ENCODE measurements at places on chromosomes 3 and 15. TPM values are rescaled to one million over a fixed set of nuclear protein-coding genes. Genes with fewer than 3 reads are reported as not detected.

Gene TYRO3
- total RNA-seq = 0.29 TPM

Gene HCLS1
- 280 TPM for total RNA-seq

DNA sequence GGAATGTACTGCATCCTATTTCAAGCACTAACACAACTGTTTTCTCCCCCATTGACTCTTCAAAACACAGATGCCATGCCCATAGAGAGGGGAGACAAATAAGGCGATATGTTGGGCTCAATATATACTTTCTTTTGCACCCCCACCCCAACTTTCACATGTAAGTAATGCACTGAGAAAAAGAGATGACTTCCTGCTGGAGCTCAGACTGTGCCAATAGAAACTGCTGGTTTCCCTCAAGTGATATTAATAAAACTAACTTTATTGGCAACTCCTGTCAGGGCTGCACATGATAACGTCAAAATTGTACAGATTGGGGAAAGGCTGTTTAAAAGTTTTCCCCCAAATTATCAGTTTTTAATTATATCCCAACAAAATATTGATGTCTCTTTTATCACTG, 163.0 kb downstream of the TNIK start:
- no peak for DNase-seq

DNA sequence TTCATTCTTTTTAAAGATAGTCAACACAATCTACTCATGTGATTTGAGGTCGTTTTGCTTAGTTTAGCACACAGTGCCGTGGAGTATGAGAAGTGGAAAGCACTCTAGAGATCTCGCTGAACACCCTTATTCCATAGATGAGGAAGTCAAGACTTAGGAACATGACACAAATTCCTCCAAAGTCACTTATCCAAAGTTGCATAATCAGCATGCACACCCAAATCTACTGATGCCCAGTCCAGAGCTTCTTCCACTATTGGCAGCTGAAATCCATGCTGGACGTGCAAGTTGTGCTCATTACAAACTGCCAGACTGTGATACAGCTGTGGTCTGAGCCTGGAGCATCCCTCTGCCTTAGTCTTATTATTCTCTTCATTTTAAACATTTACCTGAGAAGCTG, 83.5 kb upstream of the ZNF280D start:
- DNase-seq = no peak

- no peak for DNase-seq
Measured at GRCh38 chr15:41792000-41792637, 17.8 kb downstream of the MAPKBP1 start.

DNA sequence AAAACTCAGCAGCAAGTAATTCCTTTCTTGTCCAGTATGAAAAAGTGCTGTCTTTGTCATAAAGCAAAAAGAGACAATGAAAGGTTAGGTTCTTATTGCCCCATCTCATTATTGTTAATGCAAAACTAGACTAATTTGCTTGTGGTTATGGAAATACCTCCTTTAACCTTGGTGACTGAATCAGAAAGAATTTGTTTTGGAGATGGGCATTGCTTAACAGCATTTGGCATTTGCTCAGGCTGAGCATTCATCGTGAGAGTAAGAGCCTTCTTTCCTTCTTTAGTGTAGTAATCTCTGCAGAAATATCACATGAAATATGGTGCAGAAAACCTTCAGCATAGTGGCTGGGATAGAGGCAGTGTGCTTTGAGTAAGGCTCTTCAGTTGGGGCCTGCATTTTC, 103.1 kb downstream of the CNTN6 start:
- DNase-seq = no peak

Gene ANKRD34C
- not detected for total RNA-seq

DNA sequence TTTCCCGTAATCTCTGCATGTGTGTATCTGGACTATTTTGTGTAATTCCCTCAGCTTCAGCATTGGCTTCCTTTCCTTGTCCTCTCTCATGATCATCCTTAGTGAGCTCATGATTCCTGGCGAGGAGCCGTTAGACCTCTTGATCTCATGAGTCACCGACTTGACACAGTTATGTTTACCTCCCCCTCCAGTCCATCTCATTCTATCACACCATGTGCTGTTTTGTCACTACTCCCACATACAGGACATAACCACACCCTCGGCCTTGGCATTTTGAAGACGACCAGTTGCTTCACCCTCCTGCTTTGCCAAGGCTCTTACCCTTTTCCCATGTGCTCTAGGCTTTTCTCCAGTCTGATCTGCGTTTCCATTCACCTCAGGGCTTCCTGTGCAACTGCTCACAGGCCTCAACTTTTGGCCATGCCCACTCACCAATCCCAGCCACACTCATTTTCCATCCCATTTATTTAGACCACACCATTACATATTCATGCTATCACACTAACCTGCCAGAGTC, 41.5 kb downstream of the CP start:
- no peak for DNase-seq

- no peak for DNase-seq
Measured at GRCh38 chr3:186785495-186786018, 2.2 kb downstream of the EIF4A2 start.

- DNase-seq = no peak
Measured at GRCh38 chr3:194277786-194278130, 73.4 kb downstream of the CPN2 start.

DNA sequence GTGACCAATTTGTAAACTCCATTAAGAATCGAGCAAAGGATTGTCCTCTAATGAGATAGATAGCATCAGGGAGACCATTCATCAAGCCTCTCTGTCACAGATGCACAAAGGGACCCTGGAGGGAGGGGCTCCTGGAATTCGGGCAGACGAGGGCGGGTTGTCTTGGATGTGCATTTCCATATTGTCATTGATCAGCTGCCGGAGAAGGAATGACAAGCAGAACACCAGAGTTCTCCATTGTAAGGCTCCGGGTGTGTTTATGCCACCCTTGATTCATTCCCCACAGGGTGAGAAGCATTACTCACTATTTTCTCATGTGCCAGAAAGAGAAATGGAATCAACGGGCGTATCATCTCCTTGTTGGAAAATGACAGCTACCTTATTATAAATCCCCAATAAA, 167.5 kb downstream of the EBLN2 start:
- DNase-seq = no peak

- peak; percentile 91 for DNase-seq
Measured at GRCh38 chr15:31365655-31366127, 39.1 kb downstream of the KLF13 start.

DNA sequence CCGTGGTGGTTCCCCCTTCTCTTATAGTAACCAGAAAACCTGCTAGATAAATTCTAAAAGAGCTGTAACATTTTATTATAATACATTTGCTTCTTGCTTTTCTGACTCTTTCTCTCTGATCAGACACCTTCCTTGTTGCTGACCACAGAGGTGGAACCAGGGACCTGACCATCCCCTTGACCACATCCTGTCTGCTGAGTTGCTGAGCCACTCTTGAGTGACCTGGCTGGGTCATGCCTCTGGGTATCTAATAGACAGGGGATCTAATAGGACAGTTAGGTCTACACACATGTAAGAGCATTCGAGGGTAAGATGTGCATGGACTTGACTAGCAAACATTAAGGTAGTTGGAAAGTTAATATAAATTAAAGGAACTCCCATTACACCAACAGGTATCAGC, 22.8 kb upstream of the TRIM59 start:
- DNase-seq = no peak

- no peak for DNase-seq
Measured at GRCh38 chr3:45922950-45923590, 20.2 kb upstream of the CXCR6 start.

DNA sequence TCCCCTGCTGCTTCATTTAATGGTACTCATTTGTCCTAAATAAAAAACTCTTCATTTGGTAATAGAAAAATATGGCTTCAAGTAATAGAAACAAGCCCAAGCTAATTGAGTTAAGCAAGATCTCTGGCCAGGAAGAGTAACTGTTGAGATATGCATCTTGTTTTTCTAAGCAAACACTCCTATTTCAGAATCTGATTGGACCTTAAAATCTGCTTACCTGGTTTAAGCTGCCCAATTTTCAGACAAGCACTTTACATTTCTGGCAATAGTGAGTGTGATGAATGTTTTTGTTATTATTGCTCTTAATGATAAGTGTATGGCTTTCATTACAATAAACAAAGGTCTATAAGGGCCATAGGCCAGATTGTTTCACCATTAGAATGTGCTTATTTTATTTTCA, 86.2 kb downstream of the CMSS1 start:
- no peak for DNase-seq

DNA sequence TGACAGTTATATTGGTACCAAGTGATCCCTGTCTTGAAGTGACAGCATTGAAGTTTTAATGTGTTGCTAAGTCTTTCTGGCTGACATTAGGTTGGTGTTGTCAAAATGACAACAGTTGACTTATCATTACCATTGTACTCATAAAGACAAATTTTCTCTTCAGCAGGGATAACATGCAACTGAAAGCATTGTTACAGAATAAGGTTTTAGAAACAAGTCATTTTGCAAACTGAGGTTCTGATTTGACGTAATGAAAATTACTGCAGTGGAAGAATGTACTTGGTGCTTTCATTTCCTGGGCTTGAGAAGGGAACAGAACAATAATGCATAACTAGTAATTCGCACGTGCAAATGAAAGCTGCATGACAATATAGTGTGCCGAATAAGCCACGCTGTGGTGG, 75.1 kb downstream of the MOBP start:
- no peak for DNase-seq

DNA sequence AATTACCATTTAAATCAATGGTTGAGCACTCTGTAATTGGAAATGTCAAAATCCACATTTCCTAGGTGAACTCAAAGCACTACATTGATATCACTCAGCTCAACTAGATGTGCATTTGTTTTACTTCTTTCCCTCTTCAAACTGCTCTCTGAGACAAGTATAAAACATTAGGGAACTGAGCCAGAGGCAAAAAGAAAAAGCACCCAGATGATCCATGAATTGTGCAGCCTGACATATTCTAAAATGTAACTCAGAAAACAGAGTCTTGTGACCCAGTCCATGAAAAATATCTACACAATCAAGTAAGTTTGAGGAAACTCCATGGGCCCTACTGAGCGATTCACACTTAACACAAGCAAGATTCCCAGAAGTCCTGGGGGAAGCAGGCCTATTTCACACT, 9.8 kb downstream of the SRGAP3 start:
- DNase-seq = no peak

Gene PDCD7
- 34.9 TPM for total RNA-seq

DNA sequence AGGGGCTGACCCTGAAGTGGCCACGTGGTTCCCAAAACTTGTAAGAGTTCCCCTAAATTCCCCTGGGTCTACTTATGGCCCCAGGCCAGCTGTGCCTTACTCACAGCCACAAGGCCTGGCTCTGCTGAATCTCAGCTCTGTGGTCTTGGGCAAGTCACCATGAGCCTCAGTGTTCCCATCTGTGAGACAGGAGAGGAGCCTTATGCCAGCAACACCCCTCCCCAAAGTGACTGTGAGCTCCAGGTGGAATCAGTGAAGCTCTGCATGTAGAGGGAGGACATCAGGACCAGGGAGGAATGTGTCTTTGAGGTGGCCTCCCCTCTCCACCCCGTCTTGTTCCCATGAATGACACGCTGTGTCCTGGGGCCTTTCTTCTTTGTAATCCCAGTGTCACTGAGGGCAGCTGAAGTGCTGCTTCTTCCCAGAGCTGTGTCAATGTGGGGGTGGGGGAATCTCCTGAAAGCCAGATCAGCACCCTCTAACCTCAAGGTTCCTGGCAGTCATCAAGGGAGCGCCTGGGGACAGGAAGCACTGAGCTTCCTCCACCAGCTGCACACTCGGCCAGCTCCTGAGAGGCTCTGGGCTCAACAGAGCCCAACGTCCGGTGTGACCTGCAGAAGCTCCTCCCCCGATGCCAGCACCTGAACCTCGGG, 258.9 kb downstream of the UACA start:
- DNase-seq = no peak

Gene RHCG
- not detected for total RNA-seq

DNA sequence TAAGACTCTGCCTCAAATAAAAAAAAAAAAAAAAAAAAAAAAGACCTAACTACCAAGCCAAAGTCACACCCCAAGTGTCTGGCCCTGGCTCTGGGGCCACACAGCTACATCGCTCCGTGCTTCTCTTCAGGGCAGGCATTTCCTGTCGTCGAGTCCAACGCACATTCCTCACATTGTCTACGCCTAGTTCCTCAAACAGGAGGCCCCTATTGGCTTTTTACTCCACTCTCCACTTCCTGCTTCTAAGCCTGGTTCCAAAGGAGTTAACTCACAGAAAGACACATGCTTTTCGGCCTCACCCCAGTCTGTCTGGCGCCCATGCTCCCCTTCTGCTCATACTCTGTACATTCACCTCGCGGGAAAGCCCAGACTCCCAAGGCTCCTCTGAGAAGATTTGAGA, 28.8 kb downstream of the KNG1 start:
- peak; percentile 26 for DNase-seq

Gene LYZL4
- not detected for total RNA-seq

Gene PPM1L
- total RNA-seq = 3.8 TPM

Gene MITF
- total RNA-seq = not detected

Gene AQR
- total RNA-seq = 37.0 TPM

DNA sequence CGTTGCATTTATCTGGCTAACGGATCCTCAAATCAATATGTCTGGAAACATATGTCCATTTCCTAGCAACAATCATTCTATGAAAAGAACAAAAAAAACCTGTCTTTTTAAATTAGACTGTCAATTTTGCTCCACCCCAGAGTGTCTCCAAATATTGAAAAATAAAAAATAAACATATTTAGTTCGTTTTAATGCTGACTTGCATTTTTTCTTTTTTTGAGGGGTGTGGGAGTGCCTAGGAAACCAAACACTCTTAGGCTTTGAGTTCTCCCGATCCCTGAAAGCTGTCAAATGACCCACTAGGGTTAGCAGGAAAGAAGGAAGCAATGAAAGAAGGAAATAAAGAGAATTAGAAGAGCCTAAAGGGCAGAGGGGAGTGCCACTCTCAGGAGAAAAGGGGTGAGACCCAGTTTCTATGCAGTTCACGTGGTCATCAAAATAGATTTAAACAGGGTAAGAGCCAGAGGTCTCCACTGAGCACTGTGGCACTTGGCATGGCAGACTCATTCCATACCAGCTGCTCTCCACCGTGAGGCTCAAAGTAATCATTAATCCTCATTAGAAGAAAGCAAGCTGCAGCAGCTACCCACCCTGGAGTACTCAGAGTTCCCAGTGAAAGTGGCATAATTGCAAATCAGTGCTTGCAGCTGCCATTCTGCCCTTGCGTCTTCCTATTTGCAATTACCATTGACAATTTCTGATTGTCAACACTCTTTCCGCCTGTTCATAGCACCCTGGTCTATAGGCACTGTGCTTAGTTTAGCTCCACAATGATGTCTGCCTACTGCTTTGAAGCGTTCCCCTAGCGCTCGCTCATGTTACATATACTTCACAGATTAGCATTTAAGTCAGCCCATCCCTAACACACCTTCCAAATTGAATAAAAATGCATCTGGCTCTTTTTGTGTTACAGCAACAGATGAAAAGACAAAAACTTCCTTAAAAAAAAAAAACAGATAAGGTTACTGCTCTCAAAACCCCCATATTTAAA, 32.3 kb downstream of the PDZRN3 start:
- no peak for DNase-seq

GRCh38 chr15:80405554-80405850, 1.3 kb downstream of the ARNT2 start:
- no peak for DNase-seq

- no peak for DNase-seq
Measured at GRCh38 chr3:6250167-6250566, 610.7 kb upstream of the GRM7 start.
